ENCODE measurements at places on chromosomes 4 and X.

DNA sequence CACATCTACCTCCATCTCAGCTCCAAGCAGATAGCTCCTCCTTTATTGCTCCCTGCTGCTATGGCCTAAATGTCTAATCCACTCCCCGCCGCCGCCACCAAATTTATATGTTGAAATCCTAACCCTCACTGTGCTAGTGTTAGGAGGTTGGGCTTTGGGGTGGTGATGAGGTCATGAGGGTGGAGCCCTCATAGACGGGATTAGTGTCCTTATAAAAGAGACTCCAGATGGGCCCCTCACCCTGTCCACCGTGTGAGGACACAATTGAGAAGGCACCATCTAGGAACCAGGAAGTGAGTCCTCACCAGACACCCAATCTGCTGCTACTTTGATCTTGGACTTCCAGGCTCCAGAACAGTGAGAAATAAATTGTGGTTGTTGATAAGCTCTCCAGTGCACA, 13.6 kb upstream of the TBC1D14 start:
- no peak for DNase-seq

- no peak for DNase-seq
Observed at GRCh38 chrX:26649534-26649933, 433.6 kb downstream of the MAGEB5 start.

- DNase-seq = no peak
Observed at GRCh38 chr4:151067316-151067970, 32.0 kb upstream of the RPS3A start.

GRCh38 chrX:32155044-32155638, 1056.2 kb downstream of the DMD start:
- DNase-seq = no peak

DNA sequence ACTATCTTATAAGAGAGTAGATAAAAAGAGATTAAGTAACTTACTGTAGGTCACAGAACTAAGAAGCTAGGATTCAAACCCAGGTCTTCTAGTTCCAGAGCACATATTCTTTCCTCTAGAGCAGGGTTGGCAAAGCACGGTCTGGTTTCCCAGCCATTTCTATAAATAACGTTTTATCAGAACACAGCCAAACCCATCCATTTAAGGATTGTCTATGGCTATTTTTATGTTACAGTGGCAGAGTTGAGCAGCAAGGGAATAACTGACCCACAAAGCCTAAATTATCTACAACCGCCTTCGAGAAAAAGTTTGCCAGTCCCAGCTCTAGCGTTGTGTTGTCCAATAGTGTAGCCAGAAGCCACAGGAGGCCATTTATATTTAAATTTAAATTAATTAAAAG, 7.5 kb downstream of the TMEM144 start:
- DNase-seq = no peak

- peak; percentile 43 for DNase-seq
Observed at GRCh38 chrX:85243761-85244449, at the start of the genes SATL1 and ZNF711. Gene SATL1 (minus strand): TSS chrX:85243779. CDS start chrX:85108968, 134,811 bp downstream. Gene ZNF711 (plus strand): TSS chrX:85243991. CDS start chrX:85247573, 3,582 bp downstream.

DNA sequence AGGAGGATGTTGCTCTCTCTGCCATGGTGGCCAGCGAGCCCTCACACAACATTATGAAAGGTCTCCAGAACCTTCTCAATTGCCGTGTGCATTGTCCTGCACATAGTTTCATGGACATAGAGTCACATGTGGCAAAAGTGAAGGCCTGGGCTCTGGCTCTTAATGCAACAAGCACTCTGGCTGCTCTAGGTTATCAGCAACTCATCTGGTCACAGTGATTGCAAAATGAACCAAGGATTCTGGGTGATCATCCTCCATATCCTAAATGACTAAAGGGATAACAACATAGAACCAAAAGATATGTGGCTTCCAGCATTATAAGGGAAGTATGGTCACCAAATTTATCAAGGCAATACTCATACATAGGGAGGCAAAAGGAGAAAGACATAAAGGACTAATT, 175.2 kb downstream of the MGST2 start:
- no peak for DNase-seq

DNA sequence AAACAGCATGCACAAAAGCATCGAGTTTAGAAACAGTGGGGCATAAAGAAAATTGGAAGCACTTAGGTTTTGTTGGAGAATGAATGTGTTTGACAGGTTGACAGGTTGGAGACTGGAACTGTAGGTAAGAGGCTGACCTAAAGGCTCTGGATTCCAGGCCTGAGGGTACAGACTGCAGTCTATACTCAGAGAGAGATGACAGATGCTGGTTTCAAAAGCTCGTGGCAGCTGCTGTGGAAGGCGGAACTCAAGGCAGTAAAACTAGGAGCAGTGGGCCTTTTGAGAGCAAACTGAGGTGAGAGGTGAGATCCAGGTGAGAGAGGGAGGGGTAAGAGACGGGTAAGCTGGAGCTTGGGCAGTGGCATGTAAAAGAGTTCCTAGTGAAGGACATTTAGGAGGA, 415.2 kb downstream of the TRIML1 start:
- DNase-seq = no peak

GRCh38 chr4:69095301-69095731, 958 bp upstream of the UGT2B7 start:
- no peak for DNase-seq

DNA sequence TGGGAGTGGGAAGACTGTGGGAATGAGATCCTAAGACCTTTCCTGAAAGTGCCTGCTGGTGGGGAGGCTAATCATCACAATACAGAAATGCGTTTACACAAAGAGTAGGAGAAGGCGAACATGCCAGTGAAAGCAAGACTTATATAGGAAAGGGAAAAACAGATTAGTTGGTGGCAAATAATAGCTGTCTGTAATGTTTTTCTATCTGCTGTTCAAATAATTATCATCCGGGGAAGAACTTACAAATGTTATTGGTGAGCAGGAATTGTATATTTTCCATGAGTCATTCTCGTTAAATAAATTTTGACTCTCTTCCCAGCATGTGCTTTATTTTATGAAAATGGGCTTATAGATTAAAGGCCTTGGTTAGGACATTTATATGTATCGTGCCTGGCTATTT, 196.5 kb downstream of the ARHGAP10 start:
- DNase-seq = no peak

- DNase-seq = no peak
Observed at GRCh38 chr4:135900956-135901355, 1631.3 kb downstream of the PCDH18 start.

DNA sequence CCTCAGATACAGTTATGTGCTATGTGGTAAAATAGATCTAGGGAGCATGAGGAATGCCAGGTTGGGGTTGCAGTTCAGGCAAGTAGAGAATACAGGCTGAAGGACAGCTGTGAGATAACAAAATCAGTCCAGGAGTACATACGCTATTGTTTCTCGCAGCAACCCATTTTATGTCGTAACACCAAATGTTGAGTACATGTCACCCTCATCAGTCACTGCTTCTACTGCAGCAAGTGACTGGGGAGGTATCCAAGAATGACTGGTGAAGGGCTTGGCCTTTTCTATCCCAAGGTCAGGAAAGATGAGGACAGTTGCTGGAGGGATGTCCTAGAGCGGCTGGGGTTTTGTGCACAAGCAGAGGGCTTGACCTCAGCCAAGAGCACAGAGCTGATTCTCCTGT, 172.1 kb downstream of the CBR4 start:
- DNase-seq = no peak

DNA sequence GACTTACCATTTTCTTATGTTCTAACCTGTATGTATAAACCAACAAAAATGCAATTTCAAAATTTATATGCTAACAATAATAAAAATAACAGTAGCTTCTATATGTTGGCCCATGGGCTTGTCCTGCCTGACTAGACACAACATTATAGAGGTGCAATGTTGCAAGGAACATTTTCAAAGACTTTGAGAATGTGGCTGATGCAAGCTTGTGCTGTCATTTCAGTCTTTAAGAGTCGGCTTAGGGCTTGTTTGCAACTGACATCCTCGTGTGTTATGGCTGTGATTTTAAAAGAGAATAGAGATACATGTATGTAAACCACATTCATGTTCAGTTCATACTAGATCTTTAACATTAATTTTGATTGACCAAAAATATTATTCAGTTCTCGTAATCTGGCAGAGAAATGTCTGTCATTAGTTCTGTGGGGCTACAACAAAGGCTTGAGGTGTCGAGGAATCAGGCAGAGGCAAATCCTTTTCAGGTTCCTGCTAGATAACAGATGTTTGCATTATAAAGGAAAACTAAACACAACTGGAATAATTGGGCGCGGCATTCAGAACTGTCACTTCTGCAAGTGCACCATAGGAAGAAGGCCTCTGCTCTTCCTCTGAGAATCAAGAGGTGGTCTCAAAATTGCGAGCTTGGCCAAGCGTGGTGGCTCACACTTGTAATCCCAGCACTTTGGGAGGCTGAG, 13.1 kb downstream of the TMSB4X start:
- no peak for DNase-seq

- DNase-seq = no peak
Observed at GRCh38 chrX:112223391-112223790, 140.8 kb upstream of the TRPC5 start.

DNA sequence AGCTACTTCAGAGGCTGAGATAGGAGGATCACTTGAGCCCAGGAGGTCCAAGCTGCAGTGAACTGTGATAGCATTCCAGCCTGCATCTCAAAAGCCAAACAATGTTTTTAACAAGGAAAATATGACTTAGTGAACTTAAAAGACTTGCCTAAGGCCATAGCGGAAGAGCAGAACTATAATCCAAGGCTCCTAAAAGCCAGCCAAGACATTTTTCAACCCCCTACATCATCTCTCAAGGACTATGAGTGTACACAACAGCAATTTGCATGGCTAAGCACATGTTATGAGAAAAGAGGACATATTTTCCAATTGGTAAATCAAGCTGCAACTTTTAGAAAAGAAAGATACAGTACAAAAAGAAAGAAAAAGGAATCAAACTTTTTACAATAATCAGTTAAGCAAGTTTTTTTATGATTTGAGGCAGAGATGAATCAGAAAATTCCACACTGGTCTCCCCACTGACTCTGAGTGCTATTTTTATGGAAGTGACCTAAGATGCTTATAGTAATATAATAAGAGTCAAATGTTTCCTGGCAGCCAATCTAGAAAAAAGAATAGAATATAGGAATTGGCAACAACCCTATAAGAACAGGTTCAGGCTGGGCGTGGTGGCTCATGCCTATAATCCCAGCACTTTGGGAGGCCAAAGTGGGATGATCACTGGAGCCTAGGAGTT, 9.8 kb upstream of the ACOT9 start:
- DNase-seq = no peak

- DNase-seq = no peak
Observed at GRCh38 chr4:118973295-118973694, 84.6 kb downstream of the SYNPO2 start.

DNA sequence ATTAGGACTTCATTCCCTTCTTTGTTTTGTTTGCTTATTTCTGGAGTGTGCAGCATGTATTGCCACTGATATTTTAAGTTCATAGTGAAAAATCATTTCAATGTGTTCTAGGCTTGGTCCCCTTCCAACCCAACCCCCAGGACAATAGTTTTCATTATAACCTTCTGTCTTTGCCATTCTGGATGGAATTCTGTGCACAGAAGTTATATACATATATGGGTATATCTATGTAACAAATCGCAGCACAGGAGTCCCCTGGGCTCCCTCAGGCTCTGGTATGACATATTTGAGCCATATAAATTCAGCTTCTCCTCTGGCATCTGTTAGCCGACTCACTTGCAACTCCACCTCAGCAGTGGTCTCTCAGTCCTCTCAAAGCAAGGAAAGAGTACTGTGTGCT, at the start of gene TNMD:
TNMD (plus strand) TSS at position 326 of the 400 bp plus-strand sequence. CDS start 83 bp downstream, outside the sequence.
- DNase-seq = no peak

- DNase-seq = no peak
Observed at GRCh38 chrX:103831342-103831802, 685 bp downstream of the RAB9B start.

DNA sequence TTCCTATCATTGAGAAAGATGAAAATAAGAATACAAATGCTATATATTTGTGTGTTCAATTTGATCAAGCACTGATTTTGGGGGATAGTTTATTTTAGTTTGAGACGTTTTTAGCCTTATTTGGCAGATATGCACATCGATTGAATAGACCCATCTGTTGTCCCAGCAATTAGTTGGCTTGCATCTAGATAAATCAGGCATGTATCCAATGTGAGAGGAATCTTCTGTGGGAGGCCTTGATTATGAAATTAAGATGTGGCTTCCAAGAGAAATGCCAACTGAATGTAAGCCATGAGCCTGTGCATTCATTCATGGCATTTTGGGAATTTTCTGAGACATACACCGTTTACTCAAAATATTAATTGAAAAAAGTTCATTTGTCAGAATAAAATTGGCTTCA, 623.1 kb downstream of the TECRL start:
- DNase-seq = no peak

DNA sequence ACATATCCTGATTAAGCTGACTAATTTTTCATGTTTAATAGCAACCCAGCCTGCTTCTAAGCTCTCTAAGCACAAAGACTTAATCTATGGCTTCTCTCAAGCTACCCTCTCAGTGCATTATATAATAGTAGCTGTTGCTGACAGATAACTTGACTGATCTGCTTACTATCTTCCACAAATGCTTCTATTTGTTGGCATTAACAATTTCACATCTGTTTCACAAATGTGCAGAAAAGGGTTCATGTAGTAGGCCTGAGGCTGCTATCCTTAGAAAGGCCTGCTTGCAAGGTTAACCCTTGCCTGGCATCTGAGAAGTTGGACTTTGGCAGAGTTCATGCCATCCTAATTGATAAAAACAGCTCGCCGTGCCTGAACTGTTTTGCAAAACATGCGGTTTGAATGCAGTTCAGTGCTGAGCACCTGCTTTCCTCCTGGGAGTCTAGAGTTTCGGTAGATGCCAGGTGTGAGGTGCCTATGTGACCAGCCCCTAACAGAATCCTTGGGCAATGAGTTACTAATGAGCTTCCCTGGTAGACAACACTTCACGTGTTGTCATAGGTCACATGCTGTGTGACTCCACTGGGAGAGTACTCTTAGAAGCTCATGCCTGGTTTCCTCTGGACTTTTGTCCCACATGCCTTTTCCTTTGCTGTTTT, 68.4 kb downstream of the NSG1 start:
- no peak for DNase-seq

- no peak for DNase-seq
Observed at GRCh38 chrX:68634649-68635227, 12.7 kb upstream of the STARD8 start.

DNA sequence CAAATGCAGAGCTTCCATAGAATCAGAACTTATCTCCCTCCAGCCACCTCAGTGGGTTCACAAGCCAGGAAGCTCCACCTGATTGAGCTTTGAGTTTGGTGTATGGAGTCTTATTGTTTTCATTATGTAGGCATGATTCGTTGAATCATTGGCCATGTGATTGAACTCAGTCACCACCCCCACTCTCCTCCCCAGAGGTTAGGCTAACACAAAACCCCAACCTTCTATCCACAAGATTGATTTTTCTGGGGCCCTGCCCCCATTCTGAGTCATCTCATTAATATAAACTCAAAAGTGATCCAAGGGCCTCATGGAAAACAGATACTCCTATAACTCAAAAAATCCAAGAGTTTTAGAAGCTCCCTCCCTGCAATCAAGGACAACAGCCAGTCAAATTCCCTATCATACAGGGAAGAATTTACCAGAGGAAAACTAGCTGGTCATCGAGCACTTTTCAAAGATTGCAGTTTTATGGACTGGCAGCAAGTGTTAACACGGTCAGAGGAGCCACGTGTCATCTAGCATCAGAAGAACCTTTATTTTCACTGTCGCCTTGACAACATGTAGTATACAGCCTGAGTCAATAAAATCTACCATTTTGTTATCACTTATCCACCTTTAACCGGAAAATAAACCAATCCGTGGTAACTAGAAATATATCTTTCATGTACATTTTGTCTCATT, 35.9 kb upstream of the GUCY1B1 start:
- DNase-seq = no peak
